ENCODE measurements at places on chromosomes 1 and 21.

- no peak for DNase-seq
Measured at GRCh38 chr1:199007423-199007822, 368.6 kb downstream of the PTPRC start.

DNA sequence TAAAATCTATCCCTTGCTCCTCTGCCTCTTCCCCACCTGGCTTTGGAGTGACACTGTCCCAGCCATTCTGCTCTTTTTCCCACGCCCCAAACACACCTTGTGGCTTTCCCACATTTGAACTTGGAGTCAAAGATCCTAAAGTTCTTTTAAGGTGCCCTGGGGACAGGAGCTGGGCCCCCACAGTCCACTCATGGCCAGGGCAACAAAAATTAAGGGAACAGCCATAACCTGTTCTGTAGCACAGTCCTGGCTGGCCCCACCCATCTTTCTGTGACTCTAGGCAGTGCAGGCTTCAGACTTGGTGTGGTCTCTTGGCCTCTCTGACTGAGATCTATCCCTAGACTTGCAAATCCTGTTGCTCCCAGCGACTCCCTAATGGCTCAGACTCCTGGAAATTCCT, 143.0 kb upstream of the MAGI3 start:
- no peak for DNase-seq

DNA sequence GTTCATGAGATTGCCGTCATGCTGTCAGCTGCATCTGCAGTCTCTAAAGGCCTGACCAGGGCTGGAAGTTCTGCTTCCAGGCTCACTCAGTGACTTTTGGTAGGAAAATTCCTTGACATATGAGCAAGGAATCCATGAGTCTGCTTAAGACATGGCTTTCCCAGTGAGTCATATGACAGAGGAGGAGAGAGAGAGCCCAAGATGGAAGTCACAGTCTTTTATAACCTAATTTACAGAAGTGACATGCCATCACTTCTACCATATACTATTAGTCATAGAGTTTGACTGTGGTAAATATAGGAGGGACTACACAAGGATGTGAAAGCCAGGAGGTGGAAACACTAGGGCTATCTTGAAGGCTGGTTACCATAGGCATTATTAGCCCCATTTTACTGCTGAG, 115.2 kb downstream of the ROR1 start:
- DNase-seq = no peak

DNA sequence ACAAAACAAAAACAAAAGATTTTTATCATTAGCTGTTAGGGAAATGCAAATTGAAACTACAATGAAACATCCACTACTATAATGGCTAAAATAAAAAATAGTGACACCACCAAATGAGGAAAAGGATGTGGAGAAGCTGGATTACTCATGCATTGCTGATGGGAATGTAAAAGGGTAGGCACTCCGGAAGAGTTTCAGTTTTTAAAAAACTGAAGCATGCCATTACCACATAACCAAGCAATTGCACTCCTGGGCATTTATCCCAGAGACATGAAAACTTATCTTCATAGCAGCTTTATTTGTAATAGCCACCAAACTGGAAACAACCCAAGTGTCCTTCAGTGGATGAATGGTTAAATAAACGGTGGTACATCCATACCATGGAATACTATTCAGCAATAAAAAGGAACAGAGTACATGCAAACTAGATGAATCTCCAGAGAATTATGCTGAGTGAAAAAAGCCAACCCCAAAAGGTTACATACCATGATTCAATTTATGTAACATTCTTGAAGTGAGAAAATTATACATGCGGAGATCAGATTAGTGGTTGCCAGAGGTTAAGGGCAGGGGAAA, 14.5 kb upstream of the CFAP298 start:
- no peak for DNase-seq

DNA sequence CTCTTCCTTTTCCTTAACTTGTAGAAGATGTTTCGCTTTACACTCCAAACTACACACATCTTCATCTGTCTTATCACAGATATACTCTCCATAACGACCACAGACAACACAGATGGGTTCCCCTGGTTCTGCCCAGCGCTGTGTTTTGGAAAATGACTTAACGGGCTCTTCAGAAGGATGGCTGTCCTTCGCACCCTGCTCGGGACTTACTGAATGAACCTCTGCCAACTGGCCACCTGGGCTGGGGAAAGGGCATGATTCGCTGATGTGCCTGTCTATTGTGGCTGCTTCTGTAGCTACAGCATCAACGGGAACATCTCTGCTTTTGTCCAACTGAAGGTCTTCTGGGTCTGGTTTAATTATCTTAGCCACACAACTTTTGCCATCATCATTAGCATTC, 3.4 kb downstream of the DDX59 start:
- DNase-seq = no peak

- no peak for DNase-seq
Measured at GRCh38 chr1:151324390-151324930, 2.8 kb downstream of the PI4KB start.

GRCh38 chr1:206715552-206716158, 30.9 kb downstream of the MAPKAPK2 start:
- DNase-seq = no peak

DNA sequence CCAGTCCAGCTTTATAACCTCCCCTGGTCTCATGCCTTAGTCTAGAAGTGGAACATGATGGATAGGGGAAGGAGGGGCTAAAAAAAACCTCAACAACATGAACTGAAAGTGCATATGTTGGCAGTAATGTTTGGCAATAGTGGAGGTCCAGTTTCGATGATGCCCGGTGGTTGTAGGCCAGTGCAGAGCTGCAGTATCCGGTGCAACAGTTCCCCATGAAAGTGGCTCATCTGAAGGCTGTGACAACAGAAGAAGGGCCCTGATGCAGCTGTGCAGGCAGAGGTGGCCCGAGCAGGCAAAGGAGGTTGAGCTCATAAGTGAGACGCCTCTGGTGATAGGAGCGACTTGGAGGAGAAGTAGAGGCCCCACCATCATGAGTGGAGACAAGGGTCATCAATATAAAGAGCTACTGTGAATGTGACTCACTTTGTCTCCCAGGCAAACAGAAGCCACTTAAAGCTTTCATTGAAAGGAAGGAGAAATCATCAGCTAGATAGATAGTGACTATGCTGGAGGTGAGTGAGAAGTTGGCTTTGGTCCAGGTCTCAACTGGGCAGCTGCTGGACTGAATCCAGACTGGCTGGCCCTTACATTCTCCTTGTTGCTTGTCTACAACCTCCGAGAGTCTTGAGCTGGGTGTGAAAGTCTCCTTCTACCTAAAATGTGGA, 10.2 kb upstream of the CREG1 start:
- no peak for DNase-seq

- DNase-seq = no peak
Measured at GRCh38 chr1:181126289-181126688, 37.8 kb downstream of the IER5 start.

- DNase-seq = no peak
Measured at GRCh38 chr1:240878631-240879030, 266.7 kb upstream of the GREM2 start.

DNA sequence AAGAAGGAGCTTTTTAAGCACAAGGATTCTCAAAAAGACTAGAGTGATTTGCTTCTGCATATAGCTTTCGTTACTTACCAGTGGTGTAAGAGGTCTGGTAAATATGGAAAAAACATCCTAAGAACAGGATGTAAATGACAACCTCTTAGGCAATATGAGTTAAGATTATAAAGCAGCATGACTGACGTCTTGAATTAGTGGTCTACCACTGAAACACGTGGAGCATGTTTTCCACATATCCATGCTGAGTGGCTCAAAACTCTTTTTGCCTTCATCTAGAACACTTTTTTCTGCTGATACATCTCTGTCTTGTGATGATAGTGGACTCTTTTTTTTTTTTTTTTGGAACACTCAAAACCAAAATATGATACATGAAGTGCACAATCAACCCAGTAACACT, 44.6 kb downstream of the RCAN1 start:
- no peak for DNase-seq

GRCh38 chr1:163120372-163120771, 51.2 kb downstream of the RGS4 start:
- DNase-seq = no peak

GRCh38 chr1:214301526-214301925, 20.6 kb downstream of the SMYD2 start:
- DNase-seq = no peak

DNA sequence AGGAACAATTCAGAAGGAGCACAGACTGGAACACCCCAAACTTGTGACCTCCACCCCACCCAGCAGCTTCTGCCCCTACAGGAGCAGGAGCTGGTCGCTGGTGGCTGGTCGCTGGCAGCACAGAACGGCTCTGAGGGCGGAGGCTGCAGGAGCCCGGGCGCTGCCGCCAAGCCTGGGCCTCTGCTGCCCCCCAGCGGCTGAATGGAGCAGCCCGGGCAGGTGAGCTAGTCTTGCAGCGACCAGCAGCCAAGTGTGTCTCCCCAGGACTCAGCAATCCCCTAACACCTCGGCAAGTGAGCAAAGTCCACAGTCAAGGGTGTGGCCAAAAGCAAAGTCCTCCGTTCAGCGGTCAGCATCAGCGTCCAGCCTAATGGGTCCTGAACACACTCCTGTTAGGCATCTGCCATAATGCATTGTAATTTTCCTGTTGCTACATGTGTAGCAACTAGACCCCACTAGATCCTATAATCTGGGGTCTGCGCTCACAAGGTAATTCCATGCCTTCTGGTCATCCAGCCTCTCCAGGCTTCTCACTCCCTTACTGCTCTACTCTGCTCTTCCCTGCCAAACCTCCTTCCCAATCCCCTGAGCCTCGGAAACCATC, 12.1 kb upstream of the GJB5 start:
- DNase-seq = peak; percentile 86

GRCh38 chr21:26506956-26507355, 66.1 kb downstream of the CYYR1 start:
- no peak for DNase-seq

DNA sequence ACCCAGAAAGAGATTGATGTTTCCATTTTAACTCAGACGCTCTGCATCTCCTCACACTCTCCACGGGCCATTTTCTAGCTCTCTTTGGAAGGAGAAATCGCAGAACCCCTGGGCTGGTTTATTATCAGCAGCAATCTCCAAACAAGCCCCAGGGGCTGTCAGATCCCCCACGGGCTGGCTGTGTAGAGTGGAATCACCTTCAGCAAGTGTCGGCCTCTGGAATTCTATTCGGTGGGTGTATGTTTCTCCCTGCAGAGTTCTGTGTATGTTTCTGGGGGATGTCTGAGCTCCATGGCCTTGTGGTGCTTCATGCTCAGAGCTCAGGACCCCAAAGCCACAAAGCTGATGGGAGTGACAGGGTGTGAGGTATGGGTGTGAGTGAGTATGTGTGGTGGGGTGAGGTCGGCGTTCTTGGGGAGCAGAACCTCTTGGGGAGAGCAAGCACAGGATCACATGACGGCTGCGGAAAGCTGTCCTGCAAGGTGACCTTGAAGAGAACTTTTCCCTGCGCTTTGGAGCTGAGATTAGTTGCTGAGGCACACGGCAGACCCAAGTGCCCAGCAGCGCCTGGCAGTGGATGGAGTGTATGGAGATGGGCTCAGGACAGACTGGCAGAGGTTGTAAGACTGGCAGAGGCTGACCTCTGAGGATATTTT, 489 bp downstream of the ACOT11 start:
- no peak for DNase-seq

DNA sequence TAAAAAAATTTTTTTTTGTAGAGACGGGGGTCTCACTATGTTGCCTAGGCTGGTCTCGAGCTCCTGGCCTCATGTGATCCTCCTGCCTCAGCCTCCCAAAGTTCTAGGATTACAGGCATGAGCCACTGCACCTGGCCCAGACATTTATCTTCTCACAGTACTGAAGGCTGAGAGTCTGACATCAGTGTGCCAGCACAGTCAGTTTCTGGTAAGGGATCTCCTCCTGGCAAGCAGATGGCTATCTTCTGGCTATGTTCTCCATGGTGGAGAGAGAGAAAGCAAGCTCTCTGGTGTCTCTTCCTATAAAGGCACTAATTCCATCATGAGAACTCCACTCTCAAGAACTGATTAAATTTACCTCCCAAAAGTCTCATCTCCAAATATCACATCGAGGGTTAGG, 57.8 kb upstream of the C1orf185 start:
- DNase-seq = no peak

- DNase-seq = no peak
Measured at GRCh38 chr1:40824591-40825434, 37.4 kb downstream of the CITED4 start.

GRCh38 chr21:29540289-29540688, 241.6 kb downstream of the BACH1 start:
- DNase-seq = no peak

GRCh38 chr1:98322086-98322485, 339.4 kb upstream of the SNX7 start:
- DNase-seq = no peak

GRCh38 chr21:45256912-45257672, 30.6 kb downstream of the POFUT2 start:
- no peak for DNase-seq

DNA sequence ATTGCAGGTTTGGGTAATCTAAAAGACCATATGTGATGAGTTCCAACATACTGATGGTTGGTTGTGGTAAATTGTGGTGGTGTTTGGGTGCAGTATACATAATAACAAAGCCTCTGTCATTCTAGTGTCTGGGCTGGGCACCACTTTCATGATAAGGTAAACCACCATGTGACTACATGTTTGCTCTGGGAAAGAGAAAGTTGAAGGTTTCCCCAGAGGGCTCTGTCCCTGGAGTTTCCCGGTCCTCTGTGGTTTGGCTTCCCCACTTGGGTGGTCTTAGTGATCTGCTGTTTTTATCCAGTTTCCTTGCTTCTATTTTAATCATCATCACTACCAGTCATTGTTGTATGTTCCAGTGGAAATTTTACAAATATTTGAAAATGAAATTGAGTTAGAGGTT, 55.9 kb upstream of the TSPAN2 start:
- no peak for DNase-seq

DNA sequence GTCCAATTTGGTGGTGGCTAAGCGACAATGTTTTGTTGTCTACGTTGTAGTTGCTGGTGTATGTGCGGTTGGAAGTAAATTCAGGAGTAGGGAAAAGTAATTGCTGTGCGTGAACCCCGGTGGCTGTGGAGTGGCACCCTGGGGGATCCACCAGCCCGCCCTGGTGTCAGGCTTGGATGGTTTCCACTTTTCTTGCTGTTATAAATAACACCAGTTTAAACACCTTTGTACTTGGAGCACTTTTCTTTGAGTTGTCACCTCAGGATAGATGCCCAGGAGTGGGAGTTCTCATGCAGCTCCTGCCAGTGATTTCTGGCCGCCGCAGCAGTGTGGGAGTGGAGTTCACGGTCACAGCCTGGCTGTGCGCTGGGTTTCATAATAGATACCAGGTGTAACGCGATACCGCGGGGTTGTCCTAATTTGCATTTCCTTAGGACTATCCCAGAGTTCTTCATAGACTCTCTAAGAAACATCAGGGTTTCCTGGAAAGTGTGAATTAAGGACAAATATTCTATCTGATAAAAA, 12.8 kb upstream of the TMEM200B start:
- DNase-seq = no peak

- no peak for DNase-seq
Measured at GRCh38 chr1:75135573-75136194, 1.5 kb downstream of the LHX8 start.

GRCh38 chr1:9654834-9655723, 3.5 kb downstream of the PIK3CD start:
- peak; percentile 81 for DNase-seq

- DNase-seq = no peak
Measured at GRCh38 chr1:14914351-14914988, 239.1 kb upstream of the TMEM51 start.
